ENCODE measurements at places on chromosomes 3 and 15.
A peak's percentile ranks its signal among the peaks of the same experiment; 100 is the strongest.

DNA sequence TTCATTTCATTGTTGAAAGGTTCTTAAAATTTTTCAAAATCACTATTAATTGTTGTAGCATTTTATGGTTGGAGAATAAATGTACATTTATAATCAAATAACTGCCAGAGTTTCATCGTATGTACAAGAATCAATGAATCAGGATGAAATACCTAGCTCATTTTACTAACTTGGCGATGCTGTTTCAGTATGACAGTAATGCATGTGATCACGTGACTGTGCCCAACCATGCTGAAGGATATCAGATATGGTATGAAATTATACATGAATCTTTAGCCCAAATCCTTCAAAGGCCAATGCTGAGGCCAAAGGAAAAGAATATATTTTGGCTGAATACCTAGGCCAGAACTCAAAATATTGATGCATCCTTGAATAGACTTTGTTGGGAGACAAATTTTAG lies 288.3 kb upstream of the TGFBR2 start:
- DNase-seq, result no peak

- DNase-seq, result no peak
Observed at GRCh38 chr3:42698216-42698910, 4.2 kb downstream of the HHATL start.

- no peak for DNase-seq
Observed at GRCh38 chr3:17143893-17144664, 259.3 kb downstream of the PLCL2 start.

DNA sequence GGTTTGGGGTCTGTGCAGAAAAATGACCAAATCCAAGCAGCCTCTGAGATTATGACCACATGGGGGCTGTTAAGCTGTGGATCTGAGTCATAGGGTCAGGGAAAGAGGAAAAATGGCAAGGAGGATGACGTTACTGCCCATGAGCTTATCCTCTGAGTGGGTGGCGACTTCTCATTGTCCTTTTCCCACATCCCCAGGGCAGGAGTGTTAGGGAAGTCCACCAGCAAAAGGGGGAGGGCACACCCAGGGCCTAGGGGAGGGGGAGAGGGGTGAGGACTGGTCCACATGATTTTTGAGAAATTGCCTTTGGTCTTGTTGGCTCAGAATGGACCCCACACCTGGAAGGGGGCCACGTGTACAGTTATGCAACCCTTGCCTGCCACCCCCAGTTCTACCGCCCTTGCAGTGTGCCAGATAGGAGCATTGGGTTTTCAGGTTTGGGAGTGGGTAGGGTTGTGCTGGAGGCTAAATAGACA lies 2.6 kb downstream of the CD276 start:
- no peak for DNase-seq

DNA sequence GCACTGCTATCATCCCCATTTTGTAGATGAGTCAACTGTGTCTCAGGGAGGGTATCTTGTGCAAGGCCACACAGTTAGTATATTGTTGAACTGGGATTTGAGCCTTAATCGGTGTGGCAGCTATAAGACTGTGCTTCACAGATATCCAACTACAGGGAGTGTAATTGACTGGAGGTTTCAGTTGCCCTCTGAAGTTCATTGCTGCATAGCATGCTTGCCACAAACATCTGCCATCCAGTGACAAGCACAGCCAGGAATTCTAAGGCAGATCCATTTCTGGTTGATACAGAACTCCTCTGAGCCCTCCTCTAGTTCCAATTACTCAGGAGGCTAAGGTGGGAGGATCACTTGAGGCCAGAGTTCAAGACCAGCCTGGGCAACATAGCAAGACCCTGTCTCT lies 16.4 kb downstream of the FSD2 start:
- no peak for DNase-seq

GRCh38 chr3:108404368-108404767 lies 106.0 kb downstream of the MYH15 start:
- DNase-seq, result no peak

GRCh38 chr15:39979606-39980005 lies 45.7 kb downstream of the EIF2AK4 start:
- DNase-seq, result no peak

- peak; percentile 51 for DNase-seq
Observed at GRCh38 chr15:51681303-51681963, at the start of gene SCG3. SCG3 (plus strand) TSS chr15:51681503; CDS start chr15:51681756, 253 bp downstream.

- no peak for DNase-seq
Observed at GRCh38 chr3:128353991-128354687, 112.6 kb downstream of the DNAJB8 start.

DNA sequence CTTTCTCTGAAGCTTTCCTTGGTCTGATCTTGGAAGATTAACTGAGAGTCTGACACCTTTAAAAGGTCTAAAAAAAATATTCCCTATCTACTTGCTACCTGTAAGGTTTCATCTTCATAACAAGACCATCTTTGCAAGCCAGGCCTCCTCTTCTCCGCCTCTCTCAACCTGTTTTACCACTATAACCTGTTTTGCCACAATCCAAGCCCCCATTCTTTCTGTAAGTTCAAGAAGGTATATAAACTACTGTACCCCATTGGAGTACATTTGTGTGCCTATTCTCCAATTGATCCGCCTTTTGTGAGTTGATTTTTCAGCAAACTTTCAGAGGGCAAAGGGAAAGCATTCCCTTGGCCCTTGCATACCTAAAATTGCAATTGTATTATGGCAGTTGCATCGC lies 319.3 kb upstream of the NECTIN3 start:
- no peak for DNase-seq

DNA sequence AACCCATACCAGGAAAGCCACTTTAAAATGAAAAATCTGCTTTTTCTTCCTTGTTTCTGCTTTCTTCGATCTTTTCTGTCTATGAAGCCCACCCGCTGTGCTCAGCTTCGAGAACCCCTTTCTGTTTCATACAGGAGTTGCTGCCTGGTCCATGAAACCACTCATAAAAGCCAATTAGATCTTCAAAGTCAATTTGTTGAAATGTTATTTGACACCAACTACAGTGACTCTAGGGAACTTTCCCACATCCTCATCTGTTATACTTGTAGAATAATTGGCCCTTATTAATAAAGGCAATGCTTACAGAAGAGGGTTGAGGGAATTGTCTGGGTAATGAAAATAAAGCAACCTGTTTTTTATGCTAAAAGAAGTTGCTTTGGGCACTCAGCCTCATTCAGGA lies 523.6 kb downstream of the OCA2 start:
- no peak for DNase-seq

DNA sequence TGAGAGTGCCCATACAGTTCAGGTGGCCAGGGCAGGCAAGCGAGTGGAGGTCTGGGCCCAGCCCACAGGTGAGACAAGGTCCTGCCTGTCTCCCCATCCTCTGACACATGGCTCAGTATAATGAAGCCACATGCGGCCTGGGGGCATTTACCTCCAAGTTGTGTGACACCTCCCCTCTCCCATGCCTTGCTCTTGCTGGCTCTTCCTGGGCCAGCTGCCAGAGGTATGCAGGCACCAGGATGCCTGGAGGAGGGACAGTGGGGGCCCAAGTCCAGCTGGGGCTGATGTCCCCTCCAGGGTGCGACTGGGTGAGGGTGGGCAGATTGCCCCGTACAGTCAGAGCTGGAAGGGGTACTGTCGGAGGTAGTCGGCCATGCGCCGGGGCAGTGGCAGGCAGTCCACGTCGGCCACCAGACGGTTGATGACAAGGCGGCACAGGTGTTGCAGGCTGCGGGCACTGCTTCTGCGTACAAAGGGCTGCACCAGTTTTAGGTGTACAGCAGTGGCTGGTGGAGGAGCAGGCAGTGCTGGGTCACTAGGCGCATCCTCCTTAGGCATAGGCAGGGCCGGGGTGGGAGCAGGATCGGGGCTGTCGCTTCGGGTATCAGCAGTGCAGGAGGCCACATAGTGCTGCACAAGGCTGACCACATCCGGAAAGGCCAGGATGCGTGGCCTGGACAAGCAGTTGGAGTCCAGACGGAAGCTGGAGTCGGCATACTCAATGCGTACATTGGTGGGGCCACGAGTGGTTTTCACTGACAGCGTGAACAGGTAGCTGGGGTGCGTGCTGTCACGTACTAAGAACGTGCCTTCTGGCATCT lies 4.1 kb downstream of the CISH start:
- DNase-seq, result no peak

GRCh38 chr3:5630406-5630805 lies 442.9 kb downstream of the EDEM1 start:
- DNase-seq, result no peak

GRCh38 chr3:101077361-101078011 lies 84.3 kb upstream of the ABI3BP start:
- no peak for DNase-seq

DNA sequence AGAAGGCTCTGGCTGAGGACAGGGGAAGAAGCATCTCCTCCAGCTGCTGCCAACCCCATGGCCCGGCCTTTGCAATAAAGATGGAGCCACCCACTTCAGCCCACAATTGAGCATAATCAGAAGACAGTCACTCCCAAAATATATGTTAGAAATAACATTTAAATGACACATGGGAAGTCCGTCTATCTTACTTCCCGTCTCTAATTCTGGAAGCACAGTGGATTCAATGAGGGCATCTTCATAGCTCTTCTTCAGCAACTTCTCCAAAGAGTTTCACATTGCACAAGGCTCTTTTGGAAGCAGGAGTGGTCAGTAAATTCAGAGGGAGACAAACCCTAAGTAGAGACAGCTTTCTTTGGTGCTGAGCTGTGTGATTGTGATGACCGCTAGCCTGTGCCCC lies 67.0 kb upstream of the SEC61A1 start:
- no peak for DNase-seq

- DNase-seq, result no peak
Observed at GRCh38 chr3:65039754-65040210, 352.0 kb upstream of the ADAMTS9 start.

- no peak for DNase-seq
Observed at GRCh38 chr15:68191555-68191954, 13.6 kb downstream of the CALML4 start.

GRCh38 chr3:74423867-74424266 lies 190.6 kb downstream of the CNTN3 start:
- no peak for DNase-seq

- no peak for DNase-seq
Observed at GRCh38 chr3:100044369-100044768, 69.9 kb downstream of the FILIP1L start.

- DNase-seq, result no peak
Observed at GRCh38 chr3:44412365-44412764, 65.1 kb downstream of the ZNF445 start.

GRCh38 chr3:14772533-14773138 lies 46.1 kb upstream of the FGD5 start:
- no peak for DNase-seq

- no peak for DNase-seq
Observed at GRCh38 chr3:31249545-31249944, 283.2 kb upstream of the STT3B start.

DNA sequence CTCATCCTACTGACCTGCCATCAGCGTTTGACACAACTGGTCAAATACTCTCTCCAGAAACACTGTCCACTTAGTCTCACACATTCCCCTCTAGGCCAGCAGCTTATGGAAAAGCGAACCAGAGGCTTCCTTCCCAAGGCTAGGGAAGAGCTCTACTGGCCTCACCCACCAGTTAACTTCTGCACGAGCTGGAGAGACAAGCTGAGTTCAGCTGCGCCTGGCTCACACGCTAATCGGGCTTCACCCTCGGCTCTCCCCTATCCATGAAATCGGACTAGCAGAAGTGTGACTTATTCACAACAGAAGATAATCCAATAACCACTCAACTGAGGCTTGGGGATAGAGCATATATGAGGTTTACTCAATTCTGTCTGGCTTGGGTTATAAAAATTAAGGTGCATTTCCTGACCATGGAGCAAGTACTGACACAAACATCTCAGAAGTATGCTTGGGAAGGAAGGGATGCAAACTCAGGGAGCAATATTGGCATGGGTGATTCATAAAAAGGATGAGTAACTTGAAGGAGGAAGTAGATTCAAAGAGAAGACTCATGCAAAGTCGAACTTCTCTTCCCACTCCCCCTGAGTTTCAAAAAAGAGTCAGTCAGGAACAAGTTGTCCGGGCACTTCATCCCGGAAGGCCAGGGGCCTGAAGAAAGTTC lies 73.1 kb downstream of the XXYLT1 start:
- DNase-seq, result no peak

GRCh38 chr3:108820586-108820985 lies 2.0 kb upstream of the TRAT1 start:
- peak; percentile 39 for DNase-seq

DNA sequence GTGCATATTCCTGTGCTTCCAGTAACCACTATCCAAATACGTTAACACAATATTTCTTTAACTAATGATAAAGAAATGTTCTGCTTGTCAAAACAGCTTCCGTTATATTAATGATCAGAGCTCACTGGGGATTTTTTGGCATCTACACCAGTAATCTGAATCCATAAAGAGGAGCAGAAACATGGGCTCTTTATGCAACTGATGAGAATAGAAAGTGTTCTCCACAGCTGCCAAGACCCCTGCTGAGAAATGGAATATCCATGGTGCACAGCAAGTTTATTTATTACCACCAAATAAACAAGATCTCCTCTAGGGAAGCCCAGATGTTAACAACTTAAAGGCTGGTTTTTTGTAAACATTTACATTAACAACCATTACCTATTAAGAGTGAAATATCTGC lies 54.5 kb downstream of the ALDH1A2 start:
- DNase-seq, result no peak

GRCh38 chr15:98063315-98063714 lies 102.8 kb downstream of the ARRDC4 start:
- no peak for DNase-seq

DNA sequence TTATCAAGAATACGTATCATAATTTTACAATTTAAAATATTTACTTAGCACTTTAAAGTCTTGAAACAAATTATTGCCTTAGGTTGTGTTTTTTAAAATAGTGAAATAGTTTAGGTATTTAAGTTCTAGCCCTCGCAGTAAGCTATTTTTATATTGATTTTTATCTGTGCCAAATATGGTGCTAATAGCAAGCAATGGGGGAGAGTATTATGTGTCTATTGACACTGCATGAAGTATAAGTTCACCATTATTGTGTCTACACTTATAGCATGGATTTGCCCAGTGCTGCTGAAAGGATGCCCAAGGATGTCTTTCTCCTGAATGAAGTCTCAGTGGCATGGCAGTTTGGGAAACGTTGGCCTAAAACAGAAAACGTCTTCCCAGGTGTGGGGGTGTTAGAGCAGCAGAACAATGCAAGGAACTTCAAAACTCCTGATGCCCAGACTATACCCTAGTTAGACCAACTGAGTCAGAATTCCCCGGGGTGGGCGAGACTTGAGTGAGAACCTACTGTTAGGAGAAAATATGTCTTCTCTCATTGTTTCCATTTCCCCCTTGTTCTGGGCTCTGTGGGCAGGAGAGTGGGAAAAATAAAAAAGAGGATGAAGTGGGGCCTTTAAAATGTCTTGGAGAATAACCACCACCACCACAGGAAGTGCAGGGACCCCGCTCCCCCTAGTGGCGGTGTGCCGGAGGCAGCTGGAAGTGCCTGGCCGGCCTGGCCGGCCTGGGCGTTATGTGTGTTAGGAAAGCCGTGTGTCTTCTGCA lies 104.2 kb upstream of the SLC7A14 start:
- DNase-seq, result no peak

DNA sequence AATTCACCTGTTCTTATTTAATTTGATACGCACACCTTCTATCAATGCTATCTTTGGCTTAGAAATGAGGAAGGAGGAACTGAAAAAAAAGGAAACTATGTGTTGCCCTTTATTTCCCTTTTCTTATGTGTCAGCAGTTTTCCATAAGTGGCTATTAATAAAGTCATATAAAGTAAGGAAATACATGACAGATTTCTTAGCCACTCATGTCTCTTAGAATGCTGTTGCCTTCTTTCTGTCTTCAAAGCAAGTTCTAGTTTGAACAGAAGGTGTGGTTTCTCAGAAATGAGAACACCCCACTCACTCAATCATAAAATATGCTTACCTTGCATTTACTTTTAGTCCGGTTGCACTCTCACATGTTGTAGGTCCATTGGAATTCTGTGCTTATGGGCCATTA lies 640.5 kb upstream of the GRM7 start:
- no peak for DNase-seq

Data from CD4-positive, alpha-beta memory T cell (primary cell).